Calu3 (cell line): ENCODE measurements at places on chromosomes 13 and 19. TPM values are rescaled to one million over a fixed set of nuclear protein-coding genes. Genes with fewer than 3 reads are reported as not detected.

The MIA gene
- 30.2 and 49.3 TPM in 2 replicates for total RNA-seq

The ATP8A2 gene
- 0.05 and 0.07 TPM in 2 replicates for total RNA-seq

The PSG7 gene
- not detected in 2 replicates for total RNA-seq

The OLFM2 gene
- 11.2 and 14.9 TPM in 2 replicates for total RNA-seq

The CYP2A7 gene
- not detected in 2 replicates for total RNA-seq

The ERICH4 gene
- not detected in 2 replicates for total RNA-seq

The KPTN gene
- total RNA-seq, result 22.8 and 24.0 TPM in 2 replicates

DNA sequence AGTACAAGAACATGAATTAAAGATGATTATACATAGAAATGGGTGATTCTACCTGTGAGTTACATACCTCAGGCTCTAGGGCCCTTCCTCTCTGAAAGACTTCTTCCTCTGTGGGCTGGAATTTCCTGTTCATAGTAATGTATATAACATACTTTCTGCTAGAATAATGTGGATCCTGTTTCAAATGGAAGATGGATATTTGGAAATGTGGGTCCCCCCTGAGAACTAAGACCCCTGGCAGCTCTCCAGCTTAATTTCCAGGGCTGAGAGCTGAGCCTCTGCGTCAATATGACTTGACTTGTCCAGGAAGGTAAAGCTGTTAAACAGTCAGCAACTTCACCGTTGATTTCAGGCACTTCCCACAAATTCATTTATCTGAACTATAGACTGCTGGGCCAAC is 296.3 kb downstream of the NALCN start:
- no peak for DNase-seq

GRCh38 chr19:39997638-39998216 is 867 bp downstream of the ZNF546 start:
- DNase-seq, result no peak

DNA sequence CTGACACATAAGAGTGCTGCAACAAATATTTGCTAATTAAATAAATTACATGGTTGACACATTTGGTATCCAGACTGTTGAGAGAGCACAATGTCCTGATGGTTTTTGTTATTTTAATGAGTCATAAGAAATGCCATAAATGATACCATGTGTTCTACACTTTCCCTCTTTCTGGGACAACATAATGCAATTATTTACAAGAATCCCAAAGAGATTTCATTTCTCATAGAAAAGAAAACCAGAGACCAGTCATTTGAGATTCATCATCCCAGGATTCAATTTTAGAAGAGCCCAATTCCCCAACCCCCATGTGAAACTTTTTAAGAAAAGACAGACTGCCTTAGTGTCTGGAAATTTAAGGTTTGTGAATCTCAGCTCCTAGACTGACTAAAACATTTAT is 399.6 kb downstream of the DCT start:
- DNase-seq, result no peak

- no peak for DNase-seq
These were observed 158.0 kb upstream of the SOX1 start for GRCh38 chr13:111908981-111909380.

DNA sequence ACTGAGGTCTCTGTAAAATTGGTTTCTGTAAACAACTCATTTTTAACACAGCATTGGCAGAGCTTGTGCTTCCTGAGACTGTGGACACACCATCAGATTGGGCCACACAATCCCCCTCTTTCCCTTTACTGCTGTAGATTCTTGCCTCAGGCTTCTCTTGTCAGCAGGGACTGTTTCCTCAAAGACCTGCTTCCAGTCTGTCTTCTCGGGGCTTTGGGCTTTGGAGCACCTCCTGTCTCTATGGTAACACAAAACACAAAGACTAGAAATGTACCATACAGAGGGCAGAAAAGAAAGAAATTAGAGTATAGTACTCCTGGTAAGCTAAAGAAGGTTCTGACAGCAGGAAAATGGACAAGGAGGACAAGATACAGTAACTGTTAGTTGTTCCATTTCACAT is 484.5 kb downstream of the DIAPH3 start:
- no peak for DNase-seq

- DNase-seq, result no peak
These were observed at the start of gene ZNF728 for GRCh38 chr19:23002690-23003422. ZNF728 (minus strand) TSS chr19:23003176; CDS start chr19:23003030, 146 bp downstream.

GRCh38 chr19:3483226-3483628 is at the start of gene SMIM44:
SMIM44 (minus strand) TSS chr19:3483441; CDS start chr19:3483403, 38 bp downstream.
- DNase-seq, result no peak

DNA sequence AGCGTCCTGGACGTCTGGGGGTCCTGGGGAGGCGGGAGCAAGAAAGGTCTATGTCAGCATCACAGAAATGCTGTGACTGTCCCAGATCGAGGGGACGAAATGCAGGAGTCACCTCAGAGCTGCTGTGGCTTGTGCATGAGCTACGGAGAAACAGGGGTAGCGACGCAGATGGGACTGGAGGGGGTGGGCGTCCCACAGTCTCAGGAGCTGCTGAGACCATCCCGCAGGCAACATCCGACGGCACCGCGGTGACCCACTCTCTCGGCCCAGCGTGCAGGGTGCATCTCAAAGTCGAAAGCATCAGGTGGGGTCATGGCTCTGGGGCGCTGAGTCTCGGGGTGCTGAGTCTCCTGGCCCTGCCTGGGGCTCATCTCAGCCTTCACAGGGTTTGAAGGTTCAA is 37.4 kb upstream of the C13orf46 start:
- no peak for DNase-seq

- DNase-seq, result no peak
These were observed 567 bp downstream of the ALKBH6 start for GRCh38 chr19:36013280-36014011.

GRCh38 chr13:46662690-46663089 is 109.7 kb downstream of the LRCH1 start:
- no peak for DNase-seq

GRCh38 chr13:23955064-23955463 is 57.8 kb upstream of the C1QTNF9B start:
- no peak for DNase-seq

GRCh38 chr19:54189145-54189734 is at the start of gene MBOAT7:
MBOAT7 (minus strand) TSS chr19:54189580; CDS start chr19:54188508, 1,072 bp downstream.
- DNase-seq, result peak; percentile 90

DNA sequence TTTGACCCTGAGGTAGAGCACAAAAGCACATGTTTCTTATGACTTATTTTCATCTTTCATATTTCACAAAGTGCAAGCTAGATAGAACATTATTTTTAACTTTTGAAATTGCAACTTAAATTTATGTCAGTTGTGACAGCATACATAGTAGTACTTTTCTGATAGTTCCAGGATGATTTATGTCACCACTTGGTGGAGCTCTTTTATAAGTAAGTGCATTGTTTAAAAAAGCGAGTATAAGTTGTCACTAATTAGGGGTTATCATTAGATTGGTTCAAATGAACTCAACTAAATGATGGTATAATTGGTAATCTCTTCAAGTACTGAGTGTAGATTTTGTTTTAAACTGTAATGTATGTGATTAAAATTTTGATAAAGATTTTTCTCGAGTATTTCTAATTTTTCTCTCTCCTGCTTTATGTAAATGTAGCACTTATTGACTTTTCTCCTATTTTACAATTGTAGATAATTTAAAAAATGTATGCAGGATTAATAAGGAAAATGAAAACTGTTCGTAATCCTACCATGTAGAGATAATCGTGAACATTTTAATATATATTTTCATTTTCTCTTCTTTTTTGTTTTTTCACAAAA is 31.1 kb downstream of the RB1 start:
- no peak for DNase-seq

- DNase-seq, result no peak
These were observed 1077.3 kb upstream of the MIR17HG start for GRCh38 chr13:90270226-90270625.

DNA sequence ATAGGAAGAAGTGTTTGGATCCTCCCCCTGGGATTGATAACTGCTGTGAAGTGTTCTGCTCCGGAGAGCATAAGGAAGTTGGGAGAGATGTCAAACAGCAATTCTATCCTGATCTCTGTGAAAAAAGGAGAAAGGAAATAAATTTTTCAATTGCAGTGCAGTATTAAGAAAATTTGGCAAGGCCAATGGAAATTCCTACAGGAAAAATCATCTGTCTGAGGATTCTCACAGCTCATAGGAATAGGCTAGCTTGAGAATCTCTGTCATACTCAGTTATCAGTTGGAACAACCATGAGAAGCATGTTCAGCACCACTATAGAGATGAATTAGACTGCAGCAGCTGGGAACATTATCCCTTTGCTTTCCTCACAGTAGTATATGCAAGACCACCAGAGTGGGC is 1238.9 kb upstream of the MIR17HG start:
- DNase-seq, result no peak

GRCh38 chr13:50955241-50955640 is 45.6 kb downstream of the RNASEH2B start:
- DNase-seq, result no peak
